A172 (cell line): ENCODE measurements at places on chromosomes 4 and X. TPM values are rescaled to one million over a fixed set of nuclear protein-coding genes. Genes with fewer than 3 reads are reported as not detected.

GRCh38 chrX:45986081-45986480, 559.1 kb downstream of the ZNF674 start:
- no peak for DNase-seq

- no peak for DNase-seq
Observed at GRCh38 chr4:48931459-48931858, 24.9 kb upstream of the OCIAD2 start.

GRCh38 chrX:40644821-40645358, 2.5 kb downstream of the CXorf38 start:
- DNase-seq, result peak; percentile 75

DNA sequence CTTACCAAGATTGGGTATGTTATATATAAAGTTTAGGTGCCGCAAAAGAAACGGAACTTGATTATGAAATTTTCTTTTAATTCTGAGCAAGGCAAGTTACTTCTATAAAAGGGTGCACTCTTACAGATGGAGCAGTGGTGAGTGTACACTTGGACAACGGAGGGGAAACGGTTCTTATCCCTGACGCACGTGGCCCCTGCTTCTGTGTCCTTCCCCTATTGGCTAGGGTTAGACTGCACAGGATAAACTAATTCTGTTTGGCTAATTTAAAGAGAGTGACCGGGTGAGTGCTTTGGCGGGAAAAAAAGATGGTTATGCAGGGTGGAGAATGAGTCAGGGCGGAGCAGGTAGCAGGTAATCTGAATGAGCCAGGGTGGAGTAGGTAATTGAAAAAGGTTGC, 149.5 kb downstream of the GC start:
- DNase-seq, result no peak

The PPBP gene
- total RNA-seq, result not detected in 2 replicates

GRCh38 chrX:149476513-149476912, 28.6 kb downstream of the IDS start:
- no peak for DNase-seq

The OCRL gene
- total RNA-seq, result 9.7 and 10.1 TPM in 2 replicates

The COL4A6 gene
- total RNA-seq, result 0.03 and 0.24 TPM in 2 replicates

The PDLIM3 gene
- total RNA-seq, result 6.0 and 10.3 TPM in 2 replicates

DNA sequence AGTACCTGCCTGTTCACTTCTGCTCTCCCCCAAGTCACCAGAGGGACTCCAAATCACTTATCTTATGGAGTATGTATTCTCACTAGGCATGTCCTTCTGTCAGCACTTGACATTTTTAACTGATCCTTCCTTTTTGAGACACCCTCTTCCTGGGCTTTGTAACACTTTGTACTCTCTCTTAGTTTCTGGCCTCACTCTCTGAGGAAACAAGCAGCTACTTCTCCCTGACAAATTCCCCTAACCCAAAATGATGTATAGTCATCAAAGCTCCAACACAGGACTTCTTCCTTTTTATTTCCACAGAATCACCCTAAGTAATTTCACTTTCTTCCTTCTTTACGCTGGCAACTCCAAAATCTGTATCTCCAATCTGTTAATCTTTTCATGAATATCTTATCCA, 101.8 kb downstream of the ARAP2 start:
- no peak for DNase-seq

The NSDHL gene
- 28.9 and 29.6 TPM in 2 replicates for total RNA-seq

The ENPP6 gene
- total RNA-seq, result not detected in 2 replicates

DNA sequence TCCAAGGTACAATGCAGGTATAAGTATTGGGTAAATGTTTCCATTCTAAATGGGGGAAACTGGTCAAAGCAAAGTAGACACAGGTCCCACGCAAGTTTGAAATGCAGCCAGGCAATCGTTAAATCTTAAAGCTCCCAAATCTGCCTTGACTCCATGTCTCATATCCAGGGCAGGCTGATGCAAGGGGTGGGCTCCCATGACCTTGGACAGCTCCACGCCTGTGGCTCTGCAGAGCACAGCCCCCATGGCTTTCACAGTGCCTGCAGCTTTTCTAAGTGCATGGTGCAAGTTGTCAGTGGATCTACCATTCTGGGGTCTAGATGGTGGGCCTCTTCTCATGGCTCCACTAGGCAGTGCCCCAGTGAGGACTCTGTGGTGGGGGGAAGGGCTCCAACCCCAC, 436.4 kb downstream of the DMD start:
- DNase-seq, result no peak

GRCh38 chr4:147103403-147103946, 157.8 kb upstream of the TTC29 start:
- DNase-seq, result peak; percentile 84

The F9 gene
- not detected in 2 replicates for total RNA-seq

DNA sequence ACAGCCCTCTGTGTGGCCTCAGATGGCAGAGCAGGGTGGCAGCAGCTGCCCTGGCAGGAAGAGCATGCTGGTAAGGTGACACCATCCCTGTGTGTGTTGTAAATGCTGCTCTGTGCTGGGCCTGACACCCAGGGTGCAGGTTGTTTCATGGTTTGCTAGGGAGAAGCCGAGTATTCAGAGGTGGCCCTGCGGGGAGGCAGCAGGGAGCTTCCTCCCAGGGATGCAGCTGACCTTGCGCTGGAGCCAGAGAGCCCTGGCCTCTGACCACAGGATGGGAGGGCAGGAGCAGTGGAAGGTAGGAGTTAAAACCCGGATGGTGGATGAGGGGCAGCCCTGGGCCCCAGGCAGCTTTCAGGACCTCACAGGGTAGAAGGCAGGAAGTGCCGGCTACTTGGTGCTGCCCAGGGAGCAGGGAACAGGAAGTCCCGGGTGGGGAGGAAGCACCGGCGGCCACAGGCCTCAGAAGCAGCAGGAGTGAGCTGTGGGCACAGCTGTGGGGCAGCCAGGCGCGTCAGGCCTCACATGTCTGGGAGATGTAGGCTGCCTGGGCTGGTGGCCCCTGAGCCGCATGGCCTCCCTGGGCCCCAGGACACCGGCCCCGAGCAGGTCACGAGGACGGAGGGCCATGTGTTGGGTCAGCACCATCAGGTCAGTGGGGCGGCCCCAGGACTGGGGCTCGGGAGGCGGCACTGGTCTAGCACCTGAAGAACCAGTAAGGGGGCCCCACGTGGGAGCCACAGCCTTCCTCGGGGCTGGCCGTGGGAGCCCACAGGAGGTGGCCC, 19.1 kb downstream of the SH3BP2 start:
- DNase-seq, result peak; percentile 89

DNA sequence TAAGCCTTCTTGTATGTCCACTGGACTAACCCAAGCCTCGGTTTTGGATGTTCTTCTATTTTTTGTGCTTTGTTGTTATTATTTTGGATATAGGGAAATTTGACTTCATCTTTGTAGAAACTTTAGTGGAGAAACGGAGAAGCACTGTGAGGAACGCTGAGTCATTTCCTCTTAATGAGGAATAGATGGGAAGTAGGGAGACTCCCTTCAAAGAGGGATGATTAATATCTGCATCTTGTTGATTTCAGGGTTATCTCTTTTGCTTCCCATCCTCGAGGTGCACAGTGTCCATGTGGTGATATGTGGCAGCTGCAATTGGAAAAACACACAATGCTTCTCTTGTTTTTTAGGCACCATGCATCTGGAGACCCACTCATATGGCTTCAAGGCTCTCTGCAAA, 1147.9 kb downstream of the NLGN4X start:
- DNase-seq, result peak; percentile 42

- DNase-seq, result peak; percentile 62
Observed at GRCh38 chr4:6019316-6020263, 1.4 kb upstream of the C4orf50 start.

The ZFYVE28 gene
- total RNA-seq, result 0.89 and 3.4 TPM in 2 replicates

- DNase-seq, result no peak
Observed at GRCh38 chrX:72253686-72254085, 14.9 kb upstream of the ERCC6L start.

The MAGEC1 gene
- total RNA-seq, result not detected in 2 replicates

- peak; percentile 22 for DNase-seq
Observed at GRCh38 chrX:9341291-9342201, 123.3 kb upstream of the TBL1X start.

The ODAPH gene
- not detected in 2 replicates for total RNA-seq

DNA sequence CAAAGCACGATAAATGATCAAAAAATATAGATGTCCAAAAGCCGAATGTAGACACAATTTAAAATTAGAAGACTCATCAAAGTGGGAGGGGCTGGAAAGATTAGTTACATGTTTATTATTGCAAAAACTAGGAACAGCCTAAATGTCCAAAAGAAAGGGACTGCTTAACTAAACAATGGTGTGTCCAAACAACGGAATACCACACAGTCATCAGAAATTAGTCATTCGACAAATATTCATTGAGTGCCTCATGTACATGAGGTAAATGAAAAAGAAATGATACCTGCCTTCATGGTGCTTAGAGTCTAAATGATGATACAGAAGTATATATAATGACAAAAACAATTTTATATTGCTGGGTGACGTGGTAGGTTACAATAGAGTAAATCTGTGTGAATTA, 139.7 kb downstream of the MAML3 start:
- DNase-seq, result no peak

DNA sequence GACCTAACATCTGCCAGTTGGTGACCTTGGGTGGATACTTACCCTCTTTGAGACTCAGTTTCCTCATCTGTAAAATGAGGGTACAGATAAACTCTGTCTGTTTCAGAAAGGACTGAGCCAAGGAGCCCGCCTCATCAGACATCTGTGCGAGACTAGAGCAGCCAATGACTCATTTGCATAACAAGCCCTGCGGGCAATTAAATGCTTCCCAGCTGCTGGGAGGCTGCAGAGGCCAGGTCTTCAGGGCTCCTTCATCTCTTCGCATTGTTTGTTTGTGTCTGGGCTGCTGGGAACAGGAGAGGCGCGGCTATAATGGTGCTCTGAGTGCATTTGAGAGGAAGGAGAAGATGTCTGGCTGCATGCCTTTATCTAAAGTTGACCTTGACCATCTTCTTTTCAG, 85.0 kb downstream of the ADRA2C start:
- no peak for DNase-seq

The FBXW7 gene
- total RNA-seq, result 14.2 and 29.9 TPM in 2 replicates

GRCh38 chrX:153214934-153215333, 35.9 kb downstream of the MAGEA1 start:
- DNase-seq, result no peak

DNA sequence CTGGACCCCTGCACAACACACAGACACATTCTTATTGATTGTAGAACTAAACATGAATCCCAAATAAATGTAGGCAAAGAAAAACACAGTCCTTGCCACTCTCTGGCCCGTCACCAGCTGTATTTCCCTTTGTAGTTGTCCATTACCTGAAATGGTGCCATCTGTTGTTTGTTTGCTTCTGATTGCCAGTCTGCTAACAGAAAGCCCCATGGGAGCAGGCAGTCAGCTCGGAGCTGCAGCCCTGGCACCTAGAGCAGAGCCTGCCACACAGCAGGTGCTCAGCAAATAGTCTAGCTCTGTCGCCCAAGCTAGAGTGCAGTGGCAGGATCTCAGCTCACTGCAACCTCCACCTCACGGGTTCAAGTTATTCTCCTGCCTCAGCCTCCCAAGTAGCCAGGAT, 28.9 kb downstream of the CPLX1 start:
- no peak for DNase-seq

- no peak for DNase-seq
Observed at GRCh38 chrX:108299704-108300103, 138.5 kb downstream of the COL4A6 start.

DNA sequence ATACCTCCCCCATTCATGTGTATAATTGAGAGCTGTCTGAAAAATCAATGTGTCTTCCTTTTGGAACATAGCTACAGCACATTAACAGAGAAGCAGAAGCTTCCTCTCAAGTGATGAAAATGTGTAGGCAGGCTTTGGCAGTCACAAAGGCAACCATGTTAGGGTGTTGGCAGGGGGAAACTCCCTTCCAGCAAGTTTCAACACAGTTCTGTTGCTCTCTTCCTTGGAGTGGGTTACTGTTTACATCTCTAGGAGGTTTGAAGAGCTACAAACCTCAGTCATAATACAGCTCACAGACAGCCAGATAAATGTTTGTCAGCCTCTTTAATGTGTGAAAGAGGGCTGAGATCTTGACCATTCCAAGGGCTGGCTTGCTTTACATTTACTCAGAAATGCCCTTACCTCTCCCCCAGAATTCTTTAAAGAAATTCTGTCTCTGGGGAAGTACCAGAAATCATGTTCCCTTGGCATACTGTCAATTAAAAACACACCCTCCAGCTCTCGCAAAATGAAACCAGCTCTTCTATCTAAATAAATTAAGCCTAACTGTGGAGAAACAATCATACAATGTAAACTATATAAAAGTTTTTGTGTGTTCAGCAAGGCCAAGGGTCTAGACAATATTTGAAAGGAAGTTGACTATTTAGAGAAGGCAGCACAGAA, 18.9 kb downstream of the ZBTB33 start:
- no peak for DNase-seq

DNA sequence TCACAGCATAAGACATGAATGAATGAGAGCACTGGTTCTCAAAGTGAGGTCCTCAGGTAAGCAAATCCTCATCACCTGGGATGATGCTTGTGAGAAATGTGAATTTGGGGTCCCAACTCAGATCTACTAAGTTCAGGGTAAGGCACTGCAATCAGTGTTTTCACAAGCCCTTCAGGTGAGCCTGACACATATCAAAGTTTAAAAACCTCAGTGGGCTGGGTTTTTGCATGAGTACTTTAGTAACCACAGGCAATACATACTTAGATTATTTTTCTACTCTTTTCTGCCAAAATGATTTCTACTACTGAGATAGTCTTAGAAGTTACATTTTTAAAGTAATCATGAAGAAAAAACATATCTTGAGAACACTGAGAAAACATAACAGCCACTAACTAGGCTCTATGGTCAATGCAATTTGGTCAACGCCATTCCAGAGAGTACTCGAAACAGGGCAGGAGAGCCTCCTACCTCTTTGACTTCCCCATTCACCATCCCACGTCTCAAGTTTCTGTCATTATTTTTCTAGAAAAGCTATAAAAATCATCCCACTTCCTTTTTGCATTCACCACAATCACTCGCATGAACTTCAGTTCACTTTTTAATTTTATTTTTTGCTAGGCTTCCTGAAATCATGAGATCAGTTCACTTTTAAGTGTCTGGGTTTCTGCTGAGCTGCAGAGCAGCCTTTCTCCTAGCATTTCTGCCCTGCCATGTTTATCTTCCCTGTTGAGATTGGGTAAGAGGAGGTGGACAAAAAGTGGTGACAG, 73.8 kb downstream of the MFAP3L start:
- DNase-seq, result no peak

The EREG gene
- total RNA-seq, result 0.02 TPM in 1 of 2 replicates, not detected in the other

The RXFP1 gene
- total RNA-seq, result not detected in 2 replicates

The RHOXF2B gene
- not detected in 2 replicates for total RNA-seq

DNA sequence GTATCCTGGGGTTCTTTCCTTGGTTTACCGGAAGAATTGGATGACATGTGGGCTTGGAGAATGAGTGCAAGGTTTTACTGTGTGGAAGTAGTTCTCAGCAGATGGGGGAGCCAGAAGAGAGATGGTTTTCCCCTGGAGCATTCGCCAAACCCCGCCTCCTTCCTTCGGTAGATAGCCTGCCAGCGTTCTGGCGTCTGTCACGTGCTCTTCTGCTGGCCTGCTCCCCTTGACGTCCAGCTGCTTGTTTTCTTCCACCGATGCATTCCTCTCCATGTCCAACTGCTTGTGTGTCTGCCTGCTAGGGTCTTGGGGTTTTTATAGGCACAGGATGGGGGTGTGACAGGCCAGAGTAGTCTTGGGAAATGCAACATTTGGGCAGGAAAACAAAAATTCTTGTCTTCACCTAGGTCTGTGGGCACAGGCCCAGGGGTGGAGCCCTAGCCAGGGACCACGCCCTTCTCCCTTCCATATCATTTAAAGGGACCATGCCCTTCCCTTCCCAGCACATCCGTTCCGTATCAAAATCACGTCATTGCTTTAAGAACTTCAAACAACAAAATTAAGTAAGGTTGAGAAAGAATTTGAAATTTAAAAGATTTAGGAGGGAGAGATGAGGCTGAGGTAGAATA, 538.7 kb upstream of the SMIM31 start:
- DNase-seq, result no peak

- DNase-seq, result peak; percentile 34
Observed at GRCh38 chr4:173301518-173302201, 32.5 kb downstream of the HMGB2 start.

The TMEM31 gene
- not detected in 2 replicates for total RNA-seq
